ENCODE measurements at places on chromosomes 16 and 17. TPM values are rescaled to one million over a fixed set of nuclear protein-coding genes. Genes with fewer than 3 reads are reported as not detected.

Gene ABCC12
- not detected for total RNA-seq

DNA sequence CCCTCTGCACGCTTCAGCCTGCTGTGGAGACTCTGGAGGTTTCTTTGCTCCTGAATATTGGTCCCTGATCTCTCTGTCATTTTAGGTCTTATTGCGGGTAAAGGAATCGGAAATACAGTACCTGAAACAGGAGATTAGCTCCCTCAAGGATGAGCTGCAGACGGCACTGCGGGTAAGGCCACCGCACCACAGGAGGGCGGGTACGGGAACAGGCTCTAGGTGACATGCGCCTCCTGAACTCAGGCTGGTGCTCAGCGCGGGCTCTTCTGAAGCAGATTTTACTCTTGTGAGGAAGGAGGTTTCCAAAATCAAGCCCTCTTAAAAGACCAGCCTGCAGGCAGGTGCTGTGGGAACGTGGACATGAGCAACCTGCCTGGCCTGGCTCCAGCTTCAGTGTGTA lies 29.8 kb downstream of the PLD6 start:
- H3K4me1 ChIP-seq = no peaks in the 10 kb centered on the region
- H3K27me3 ChIP-seq = no peaks in the 10 kb centered on the region
- peaks cover 89% of the 10 kb centered on the region for H3K36me3 ChIP-seq

Gene SBK1
- total RNA-seq = 1.5 TPM

DNA sequence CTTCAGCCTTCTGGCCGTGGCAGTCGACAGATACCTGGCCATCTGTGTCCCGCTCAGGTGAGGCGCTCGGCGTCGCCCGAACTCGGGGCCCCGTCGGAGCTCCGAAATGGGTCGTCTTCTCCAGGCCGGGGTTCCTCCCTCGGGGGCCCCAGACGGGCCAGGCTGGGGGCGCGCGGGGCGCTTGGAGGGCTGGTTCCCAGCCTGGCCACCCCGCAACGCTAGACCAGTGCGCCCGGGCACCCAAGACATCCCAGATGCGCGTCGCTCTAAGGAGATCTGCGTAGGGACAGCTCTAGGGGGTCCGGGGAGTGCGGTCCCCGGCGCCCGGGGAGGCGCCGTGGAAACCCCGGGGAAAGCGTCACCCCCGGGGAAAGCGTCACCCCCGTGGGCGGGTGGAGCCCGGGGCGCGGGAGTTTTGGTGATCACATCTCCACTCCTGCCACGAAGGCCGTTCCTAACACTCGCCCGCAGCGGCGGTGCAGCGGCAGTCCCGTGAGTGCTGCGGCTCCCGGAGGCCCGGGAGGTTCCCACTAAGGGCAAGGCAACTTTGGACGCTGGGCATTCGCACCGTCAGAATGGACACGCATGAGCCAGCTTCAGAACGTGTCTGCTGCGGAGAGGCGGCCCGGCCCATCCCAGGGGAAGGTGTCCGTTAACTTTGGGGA lies 729 bp downstream of the ADORA2B start:
- H3K4me1 ChIP-seq = peaks cover 57% of the 10 kb centered on the region
- no peak for DNase-seq
- H3K27ac ChIP-seq = peak overlapping the region; percentile 83
- peaks cover 9% of the 10 kb centered on the region for H3K36me3 ChIP-seq
- H3K4me3 ChIP-seq = peak overlapping the region; percentile 81

DNA sequence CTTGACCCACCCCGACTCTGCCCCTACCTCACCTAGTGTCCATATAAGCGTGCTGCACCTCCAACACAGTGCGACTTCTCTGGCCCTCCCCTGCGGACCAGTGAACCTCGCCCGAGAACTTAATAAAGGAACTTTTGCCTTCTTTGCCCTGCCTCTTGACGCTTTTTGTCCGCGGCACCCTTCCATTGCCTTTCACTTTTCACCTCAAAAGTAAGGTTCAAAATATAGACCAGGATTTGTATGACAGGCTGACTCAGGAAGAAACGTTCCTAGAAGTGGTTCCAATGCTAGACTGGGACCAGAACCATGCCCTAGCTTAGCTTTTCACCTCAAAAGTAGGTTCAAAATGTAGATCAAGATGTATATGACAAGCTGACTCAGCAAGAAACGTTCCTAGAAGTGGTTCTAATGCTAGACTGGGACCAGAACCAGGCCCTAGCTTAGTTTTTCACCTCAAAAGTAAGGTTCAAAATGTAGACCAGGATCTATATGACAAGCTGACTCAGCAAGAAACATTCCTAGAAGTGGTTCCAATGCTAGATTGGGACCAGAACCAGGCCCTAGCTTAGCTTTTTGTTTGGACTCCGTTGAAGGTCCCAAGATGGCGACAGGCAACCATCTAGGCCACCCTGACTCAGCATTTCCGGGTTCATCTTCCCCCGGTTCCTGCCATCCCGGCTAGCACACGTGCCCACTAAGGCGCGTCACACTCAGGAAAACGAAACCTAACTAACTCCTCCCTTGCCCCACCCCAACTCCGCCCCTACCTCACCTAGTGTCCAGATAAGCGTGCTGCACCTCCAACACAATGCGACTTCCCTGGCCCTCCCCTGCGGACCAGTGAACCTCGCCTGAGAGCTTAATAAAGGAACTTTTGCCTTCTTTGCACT lies 51.0 kb upstream of the TMEM97 start:
- H3K27ac ChIP-seq = no peak overlapping the region
- H3K27me3 ChIP-seq = no peaks in the 10 kb centered on the region
- no peak overlapping the region for H3K4me3 ChIP-seq

GRCh38 chr17:9211133-9211765 lies 189.9 kb downstream of the NTN1 start:
- H3K27me3 ChIP-seq = no peaks in the 10 kb centered on the region
- no peaks in the 10 kb centered on the region for H3K36me3 ChIP-seq
- peak; percentile 5 for DNase-seq
- H3K4me1 ChIP-seq = no peaks in the 10 kb centered on the region
- no peak overlapping the region for H3K27ac ChIP-seq

Gene GSG1L
- total RNA-seq = not detected

Gene PPY
- total RNA-seq = not detected

Gene ARHGDIG
- total RNA-seq = not detected

Gene CDC6
- total RNA-seq = 58.3 TPM

Gene NATD1
- total RNA-seq = 0.69 TPM

DNA sequence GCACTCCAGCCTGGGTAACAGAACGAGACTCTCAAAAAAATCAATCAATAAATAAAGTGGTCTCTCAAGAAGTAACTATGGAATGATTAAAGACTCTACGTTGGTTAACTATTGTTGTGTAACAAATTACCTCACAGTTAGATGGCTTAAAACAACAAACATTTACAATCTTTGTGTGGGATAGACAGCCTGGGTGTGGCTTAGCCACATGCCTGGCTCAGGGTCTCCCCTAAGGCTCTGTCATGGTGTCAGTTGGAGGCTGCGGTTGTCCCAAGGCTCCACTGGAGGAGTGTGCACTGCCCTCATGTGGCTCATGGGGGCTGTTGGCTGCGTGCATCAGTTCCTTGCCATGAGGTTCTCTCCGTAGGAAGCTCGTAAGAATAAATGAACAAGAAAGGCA lies 294.5 kb downstream of the SNX29 start:
- no peaks in the 10 kb centered on the region for H3K27me3 ChIP-seq
- no peak overlapping the region for H3K4me3 ChIP-seq
- no peak overlapping the region for H3K27ac ChIP-seq

DNA sequence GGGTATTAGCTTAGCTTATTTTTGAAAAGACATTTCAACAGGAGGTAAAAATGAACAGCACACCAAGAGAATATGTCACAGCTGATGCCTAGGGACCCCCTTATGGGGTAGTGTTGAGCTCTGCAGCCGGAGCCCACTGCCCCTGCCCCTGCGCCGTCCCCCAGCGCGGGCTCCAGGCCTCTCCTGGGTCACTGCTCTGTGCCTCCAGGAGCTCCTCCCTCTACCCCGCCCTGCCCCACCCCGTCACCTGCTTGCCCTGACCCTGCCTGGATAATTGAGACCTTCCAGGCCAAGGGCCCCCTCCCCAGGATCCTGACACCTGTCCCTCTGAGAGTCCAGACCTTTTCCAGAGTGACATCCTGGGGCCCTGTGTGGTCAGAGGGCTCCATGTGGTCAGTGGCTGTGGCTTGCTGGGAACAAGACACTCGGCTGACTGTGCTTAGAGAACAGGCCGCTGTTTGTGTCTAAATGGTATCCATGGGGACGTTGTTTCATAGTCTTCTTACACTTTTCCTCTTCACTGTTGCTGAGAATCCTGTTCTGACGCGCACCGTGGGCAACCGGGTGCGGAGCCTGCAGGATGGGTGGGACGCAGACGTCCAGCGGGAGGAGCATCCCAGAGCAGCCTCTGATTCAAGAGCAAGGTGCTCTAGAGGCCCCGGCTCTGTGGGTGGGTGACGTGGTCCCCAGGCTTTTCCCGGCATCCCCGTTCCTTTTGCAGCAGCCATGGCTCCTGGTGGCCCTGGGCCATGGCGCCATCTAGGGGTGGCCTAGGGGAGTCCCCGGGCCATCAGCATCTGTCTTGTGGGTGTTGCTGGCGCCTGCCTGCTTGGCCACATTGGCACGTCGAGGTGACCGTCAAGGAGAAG lies 20.0 kb upstream of the WFIKKN1 start:
- H3K27me3 ChIP-seq = no peaks in the 10 kb centered on the region
- no peak overlapping the region for H3K27ac ChIP-seq
- no peak overlapping the region for H3K4me3 ChIP-seq
- no peaks in the 10 kb centered on the region for H3K36me3 ChIP-seq

DNA sequence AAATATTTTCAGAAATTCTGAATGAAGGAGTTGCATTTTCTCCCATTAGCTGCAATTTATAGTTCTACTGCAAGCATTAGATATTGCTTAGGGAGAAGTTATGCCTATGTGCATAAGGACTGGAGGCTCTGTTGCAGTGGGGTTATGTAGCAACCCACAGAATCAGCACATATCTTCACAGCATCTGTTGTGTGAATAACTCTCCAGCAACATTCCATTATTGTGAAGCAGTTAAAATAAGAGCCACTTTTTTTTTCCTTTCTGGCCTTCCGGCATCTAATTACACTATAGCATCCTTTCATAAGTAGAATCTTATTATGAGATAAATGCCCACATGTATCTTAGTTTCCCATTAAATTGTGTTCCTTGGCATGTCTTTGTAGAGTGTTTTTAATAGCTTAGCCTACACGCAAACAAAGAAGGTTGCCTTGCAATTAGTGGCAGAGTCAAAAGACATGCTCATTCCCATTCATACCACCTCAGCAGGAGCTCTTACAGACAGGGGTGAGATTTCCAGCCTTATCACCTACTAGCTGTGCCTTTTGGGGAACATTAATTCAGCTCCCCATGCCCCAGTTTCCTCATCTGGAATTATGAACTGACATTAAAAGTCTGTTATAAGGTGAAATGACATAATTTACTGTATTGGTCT lies 596.0 kb upstream of the GOT2 start:
- no peak for DNase-seq
- no peaks in the 10 kb centered on the region for H3K27me3 ChIP-seq
- no peaks in the 10 kb centered on the region for H3K36me3 ChIP-seq
- H3K27ac ChIP-seq = no peak overlapping the region
- no peaks in the 10 kb centered on the region for H3K4me1 ChIP-seq
- no peak overlapping the region for H3K4me3 ChIP-seq

- H3K4me1 ChIP-seq = no peaks in the 10 kb centered on the region
- H3K27me3 ChIP-seq = no peaks in the 10 kb centered on the region
- H3K4me3 ChIP-seq = no peak overlapping the region
- H3K27ac ChIP-seq = no peak overlapping the region
- DNase-seq = no peak
Measured at GRCh38 chr16:4247460-4247784, 5.5 kb upstream of the SRL start.

DNA sequence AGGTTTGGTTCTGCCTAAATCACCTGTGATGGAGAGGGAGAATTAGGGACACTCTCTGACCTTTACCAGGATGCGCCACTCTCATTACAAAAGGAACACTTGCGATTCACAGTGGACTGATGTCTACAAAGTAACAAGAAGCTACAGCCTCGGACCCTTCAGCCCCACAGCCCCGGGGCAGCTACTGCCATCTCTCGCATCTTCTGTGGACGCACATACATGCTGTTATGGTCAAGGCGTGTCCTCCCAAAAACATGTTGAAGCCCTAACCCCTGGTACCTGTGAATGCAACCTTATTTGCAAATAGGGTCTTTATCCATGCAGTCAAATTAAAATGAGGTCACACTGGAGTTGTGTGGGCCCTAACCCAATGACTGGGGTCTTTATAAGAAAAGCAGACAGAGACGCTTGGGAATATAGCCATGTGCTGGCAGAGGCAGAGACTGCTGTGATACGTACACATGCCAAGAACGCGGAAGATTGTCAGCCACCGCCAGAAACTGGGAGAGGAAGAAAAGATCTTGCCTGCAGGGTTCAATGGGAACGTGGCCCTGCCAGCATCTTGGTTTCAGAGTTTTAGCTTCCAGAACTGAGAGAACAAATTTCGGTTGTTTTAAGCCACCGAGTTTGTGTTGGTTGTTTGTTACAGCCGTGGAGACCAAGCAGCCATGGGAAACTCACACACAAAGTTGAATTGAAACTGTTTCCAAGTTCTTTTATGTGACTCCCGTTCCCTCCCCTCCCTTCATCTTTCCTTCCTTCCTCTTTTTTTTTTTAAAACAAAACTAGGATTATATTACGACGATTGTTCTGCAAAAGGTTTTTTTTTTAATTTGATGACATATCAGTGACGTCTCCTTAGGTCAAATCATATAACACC lies 23.1 kb downstream of the ATP2C2 start:
- H3K4me1 ChIP-seq = peaks cover 7% of the 10 kb centered on the region
- H3K27ac ChIP-seq = no peak overlapping the region
- no peaks in the 10 kb centered on the region for H3K36me3 ChIP-seq
- no peak overlapping the region for H3K4me3 ChIP-seq
- DNase-seq = no peak
- no peaks in the 10 kb centered on the region for H3K27me3 ChIP-seq

DNA sequence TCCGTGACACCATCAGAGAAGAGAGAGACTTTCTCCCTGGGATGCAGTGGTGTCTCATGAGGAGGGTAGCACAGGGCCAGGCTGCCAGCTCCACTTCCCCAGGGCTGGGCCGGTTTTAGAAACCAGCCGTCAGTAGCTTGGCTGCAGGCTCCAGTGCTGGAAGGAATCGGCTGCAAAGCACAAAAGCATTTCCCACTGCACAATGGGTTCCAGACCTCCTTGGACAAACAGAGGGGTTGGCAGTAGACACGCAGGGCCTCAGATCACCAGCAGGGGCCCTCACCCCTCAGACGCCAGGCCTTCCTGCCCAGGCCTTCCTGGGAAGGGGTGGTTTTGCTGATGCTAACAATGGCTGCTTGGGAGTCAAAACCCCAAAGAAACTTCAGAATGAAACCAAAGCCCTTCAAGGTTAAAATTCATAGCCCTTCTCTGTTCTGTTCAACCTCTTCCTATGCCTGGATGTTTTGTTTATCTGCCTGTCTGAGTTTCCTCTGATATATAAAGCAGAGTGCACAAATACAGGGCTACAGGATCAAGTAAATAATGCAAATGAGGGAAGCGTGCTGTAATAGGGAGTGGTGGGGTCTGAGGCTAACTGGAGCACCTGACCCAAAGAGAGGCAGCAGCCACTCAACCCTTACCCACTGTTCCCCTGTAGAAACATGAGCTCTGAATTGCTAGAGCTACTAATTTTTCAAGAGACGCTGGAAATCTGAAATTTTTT lies 26.2 kb downstream of the TEKT5 start:
- H3K27me3 ChIP-seq = no peaks in the 10 kb centered on the region
- no peak overlapping the region for H3K4me3 ChIP-seq
- no peak overlapping the region for H3K27ac ChIP-seq
- DNase-seq = peak; percentile 45
- no peaks in the 10 kb centered on the region for H3K4me1 ChIP-seq

Gene ERAL1
- 25.8 TPM for total RNA-seq

Gene MSLN
- 4.7 TPM for total RNA-seq

Gene EVPLL
- total RNA-seq = 1.1 TPM

Data from PC-3 (cell line).